Stimulated activated CD4-positive, alpha-beta T cell treated with anti-CD3 and anti-CD28 coated beads, Interleukin-1b, Interleukin-23, amount 100 ng/mL, for 48 hours (primary cell): ENCODE measurements at places on chromosomes 4 and X.

DNA sequence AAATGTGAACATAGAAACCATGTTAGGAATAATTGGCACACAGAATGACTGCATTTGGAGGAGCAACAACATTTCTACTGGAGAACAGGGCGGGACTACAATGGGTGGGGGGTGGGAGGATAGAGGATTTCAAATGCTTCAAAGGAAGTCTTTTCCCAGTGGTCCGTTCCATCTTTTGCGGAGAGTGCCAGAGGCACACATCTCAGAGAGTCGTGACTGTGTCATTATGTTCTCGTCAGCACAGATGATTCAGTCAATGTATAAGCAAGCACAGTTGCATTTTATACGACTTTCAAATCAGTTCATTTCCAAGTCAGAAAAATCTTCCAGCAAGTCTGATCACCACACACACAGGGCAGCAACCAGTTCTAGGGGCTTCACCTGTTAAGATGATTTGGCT, 22.7 kb upstream of the GPR50 start:
- no peak for DNase-seq

- DNase-seq, result no peak
Measured at GRCh38 chrX:24993879-24994278, 21.9 kb downstream of the ARX start.

- DNase-seq, result no peak
Measured at GRCh38 chr4:98359646-98360045, 98.5 kb downstream of the RAP1GDS1 start.

DNA sequence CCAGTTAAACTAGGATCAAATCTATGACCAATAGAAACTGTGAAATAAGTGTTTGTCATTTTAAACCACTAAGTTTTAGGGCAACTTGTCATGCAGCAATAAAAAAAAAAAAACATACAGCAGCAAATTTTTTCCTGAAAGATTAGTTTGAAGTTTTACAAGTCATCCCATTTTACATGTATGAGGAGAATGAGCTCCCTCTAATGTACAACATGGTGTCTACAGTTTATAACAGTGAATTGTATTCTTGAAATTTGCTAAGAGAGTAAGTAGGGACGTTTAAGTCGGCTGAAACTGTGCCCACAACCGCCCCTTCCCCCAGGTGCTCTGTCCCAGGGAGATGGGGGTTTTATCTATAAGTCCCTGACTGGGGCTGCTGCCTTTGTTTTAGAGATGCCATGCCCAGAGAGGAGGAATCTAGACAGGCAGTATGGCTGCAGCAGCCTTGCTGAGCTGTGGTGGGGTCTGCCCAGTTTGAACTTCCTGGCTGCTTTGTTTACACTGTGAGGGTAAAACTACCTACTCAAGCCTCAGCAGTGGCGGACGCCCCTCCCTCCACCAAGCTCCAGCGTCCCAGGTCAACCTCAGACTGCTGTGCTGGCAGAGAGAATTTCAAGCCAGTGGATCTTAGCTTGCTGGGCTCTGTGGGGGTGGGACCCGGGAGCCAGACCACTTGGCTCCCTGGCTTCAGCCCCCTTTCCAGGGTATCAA, 499.3 kb upstream of the CT83 start:
- no peak for DNase-seq

DNA sequence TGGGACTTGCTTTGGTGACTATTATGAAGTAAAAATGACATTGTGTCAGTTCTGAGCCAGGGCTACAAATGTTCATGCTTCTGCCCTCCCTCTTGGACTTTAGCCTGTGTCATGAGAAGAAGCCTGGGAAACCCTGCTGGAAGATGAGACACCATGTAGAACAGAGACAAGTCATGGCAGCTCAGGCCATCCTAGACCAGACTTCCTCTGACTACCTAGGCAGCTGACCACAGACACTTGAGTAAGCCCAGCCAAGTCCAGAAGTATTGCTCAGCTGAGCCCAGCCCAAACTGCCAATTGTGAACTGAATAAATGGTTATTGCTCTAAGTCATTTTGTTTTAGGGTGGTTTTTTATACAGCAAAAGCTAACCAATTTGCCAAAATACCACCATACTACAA, 467.6 kb upstream of the CNKSR2 start:
- DNase-seq, result no peak

- DNase-seq, result no peak
Measured at GRCh38 chr4:97072666-97073065, 1070.6 kb downstream of the STPG2 start.

DNA sequence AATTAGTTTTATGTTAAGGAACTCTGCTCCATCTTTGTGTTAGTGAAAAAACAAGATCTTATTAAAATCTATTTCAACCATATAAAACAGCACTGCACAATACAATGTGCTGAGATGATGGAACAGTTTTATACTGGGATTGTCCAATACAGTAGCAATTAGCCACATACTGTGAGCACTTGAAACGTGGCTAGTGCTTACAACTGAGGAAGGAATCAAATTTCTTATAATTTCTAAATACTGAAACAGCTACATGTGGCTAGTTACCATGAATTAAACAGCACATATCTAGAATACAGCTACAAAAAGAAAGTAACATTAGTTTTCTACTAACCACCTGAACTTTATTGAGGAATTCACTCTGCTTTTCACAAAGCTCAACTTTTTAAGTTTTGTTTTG, 14.7 kb downstream of the NFXL1 start:
- DNase-seq, result no peak

GRCh38 chr4:185638093-185638492, 102.8 kb upstream of the PDLIM3 start:
- no peak for DNase-seq

GRCh38 chrX:258291-259040, 22.7 kb upstream of the PLCXD1 start:
- no peak for DNase-seq
